Hepatocyte (in vitro differentiated cells): ENCODE measurements at places on chromosomes 7 and 10.
A peak's percentile ranks its signal among the peaks of the same experiment; 100 is the strongest.

GRCh38 chr7:117974891-117975290 lies 101.7 kb upstream of the CTTNBP2 start:
- no peak overlapping the region for H3K4me3 ChIP-seq
- no peak for DNase-seq
- no peaks in the 10 kb centered on the region for H3K4me1 ChIP-seq
- no peaks in the 10 kb centered on the region for H3K36me3 ChIP-seq

- H3K36me3 ChIP-seq, result no peaks in the 10 kb centered on the region
- H3K27me3 ChIP-seq, result no peaks in the 10 kb centered on the region
- no peak overlapping the region for H3K27ac ChIP-seq
- peaks cover 8% of the 10 kb centered on the region for H3K4me1 ChIP-seq
- no peak overlapping the region for H3K4me3 ChIP-seq
- no peak for DNase-seq
Measured at GRCh38 chr10:78296785-78297184, 263.1 kb downstream of the RPS24 start.

- peaks cover 26% of the 10 kb centered on the region for H3K4me1 ChIP-seq
- H3K27me3 ChIP-seq, result no peaks in the 10 kb centered on the region
- H3K4me3 ChIP-seq, result no peak overlapping the region
- no peaks in the 10 kb centered on the region for H3K36me3 ChIP-seq
- DNase-seq, result peak; percentile 27
- peak overlapping the region; percentile 59 for H3K27ac ChIP-seq
Measured at GRCh38 chr7:36795451-36796021, 71.2 kb upstream of the AOAH start.

DNA sequence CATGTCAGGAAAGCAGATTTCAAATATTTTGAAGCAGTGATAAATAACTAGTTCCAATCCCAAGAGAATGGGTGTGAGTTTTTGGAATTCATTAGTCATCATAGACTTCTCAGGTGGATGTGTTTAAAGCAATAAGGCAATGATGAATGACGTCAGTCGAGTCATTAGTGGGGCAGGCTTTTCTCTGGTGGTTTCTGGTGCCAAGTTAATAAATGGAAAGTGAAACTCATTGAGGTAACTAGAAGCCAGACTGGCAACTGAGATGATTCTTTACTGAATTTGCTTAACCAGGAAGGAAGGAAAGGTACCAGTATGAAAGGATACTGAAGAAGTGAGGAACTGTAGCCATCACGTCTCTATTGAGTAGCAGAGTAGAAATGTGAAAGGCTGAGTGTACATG lies 311.0 kb downstream of the GPAM start:
- no peak for DNase-seq
- no peaks in the 10 kb centered on the region for H3K4me1 ChIP-seq
- H3K36me3 ChIP-seq, result no peaks in the 10 kb centered on the region
- H3K27ac ChIP-seq, result no peak overlapping the region

- no peaks in the 10 kb centered on the region for H3K36me3 ChIP-seq
- peaks cover 3% of the 10 kb centered on the region for H3K4me1 ChIP-seq
- peaks cover 28% of the 10 kb centered on the region for H3K27me3 ChIP-seq
- DNase-seq, result peak; percentile 68
Measured at GRCh38 chr7:19772841-19773760, at the start of gene TMEM196. TMEM196 (minus strand) TSS chr7:19773617; CDS start chr7:19772696, 921 bp downstream.

- H3K4me3 ChIP-seq, result peak overlapping the region; percentile 53
- peaks cover 75% of the 10 kb centered on the region for H3K27me3 ChIP-seq
- H3K27ac ChIP-seq, result peak overlapping the region; percentile 95
- no peak for DNase-seq
- peaks cover 23% of the 10 kb centered on the region for H3K4me1 ChIP-seq
Measured at GRCh38 chr7:97025130-97025499, 484 bp upstream of the DLX5 start.

DNA sequence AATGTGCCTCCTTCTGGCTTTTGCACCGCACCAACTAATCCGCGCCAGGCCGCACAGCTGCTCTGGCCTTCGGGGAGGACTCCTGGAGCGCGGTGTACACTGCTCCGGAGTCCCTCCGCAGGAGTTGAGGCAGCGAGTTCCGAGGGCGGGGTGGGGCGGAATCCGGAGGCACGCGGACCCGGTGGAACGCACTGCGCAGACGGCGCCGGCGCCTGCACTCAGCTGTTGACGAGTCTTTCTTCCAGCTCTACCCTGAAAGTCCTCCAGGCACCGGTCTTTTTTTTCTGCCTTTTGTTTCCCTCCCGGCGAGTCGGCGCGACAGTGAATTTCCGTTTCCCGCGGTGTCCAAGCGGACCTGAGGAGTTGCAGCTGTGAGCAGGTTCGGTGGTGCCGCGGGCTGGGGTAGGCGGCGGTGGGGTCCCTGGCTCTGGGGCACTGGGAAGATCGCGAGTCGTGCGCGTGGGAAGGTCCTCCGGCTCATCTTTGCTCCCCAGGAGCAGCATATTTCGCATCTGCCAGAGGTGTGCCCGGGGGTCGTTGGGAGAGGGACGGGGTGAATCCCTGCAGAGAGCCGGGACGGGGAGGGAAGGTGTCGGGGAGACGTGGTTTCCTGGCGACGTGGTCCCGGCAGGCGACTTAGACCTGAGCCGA lies 44.1 kb downstream of the SFTPD start:
- H3K36me3 ChIP-seq, result no peaks in the 10 kb centered on the region
- peak; percentile 72 for DNase-seq
- H3K27ac ChIP-seq, result peak overlapping the region; percentile 61

GRCh38 chr7:94556028-94556427 lies 46.4 kb downstream of the CASD1 start:
- no peak overlapping the region for H3K4me3 ChIP-seq
- H3K27ac ChIP-seq, result no peak overlapping the region
- no peak for DNase-seq
- no peaks in the 10 kb centered on the region for H3K36me3 ChIP-seq

DNA sequence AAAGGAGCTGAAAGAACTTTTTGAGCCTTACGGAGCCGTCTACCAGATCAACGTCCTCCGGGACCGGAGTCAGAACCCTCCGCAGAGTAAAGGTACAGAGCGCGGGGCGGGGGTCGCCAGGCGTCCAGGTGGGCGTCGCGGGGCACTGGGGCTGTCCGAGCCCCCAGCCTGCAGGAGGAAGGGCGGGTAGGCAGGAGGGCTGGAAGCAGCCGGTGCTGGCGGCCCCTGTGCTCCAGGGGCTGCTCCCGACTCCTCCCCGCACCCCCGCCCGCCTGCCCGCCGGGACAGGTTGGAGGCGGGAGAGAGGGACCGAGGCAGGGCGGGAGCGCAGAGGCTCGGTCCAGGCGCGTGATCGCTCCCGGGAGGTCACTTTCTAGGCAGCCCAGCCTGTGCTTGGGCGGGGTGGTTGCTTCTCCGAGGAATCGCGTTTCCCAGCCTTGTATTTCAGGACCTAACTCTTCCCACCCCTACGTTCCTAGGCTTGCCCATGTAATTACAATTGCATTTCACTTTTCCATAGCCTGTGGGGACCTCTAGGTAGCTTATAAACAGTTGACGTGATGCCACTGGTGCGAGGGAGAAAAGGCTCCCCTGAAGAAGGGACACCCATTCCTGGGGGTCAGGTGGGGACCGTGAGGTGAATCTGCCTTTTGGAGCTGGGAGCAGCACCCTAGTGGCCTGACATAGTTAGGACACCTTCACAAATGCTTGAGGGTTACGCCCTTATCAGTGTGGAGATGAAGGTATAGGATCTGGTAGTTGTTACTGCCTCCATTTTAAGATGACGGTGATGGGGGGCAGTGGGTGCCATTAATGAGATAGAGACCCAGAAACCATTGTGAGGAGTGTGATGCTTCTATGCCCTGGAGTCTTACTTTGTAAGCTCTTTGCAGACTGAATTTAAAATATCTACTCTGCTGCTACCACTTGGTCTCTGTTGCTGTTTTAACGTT lies 148.2 kb downstream of the CELF2 start:
- peak; percentile 61 for DNase-seq
- H3K27ac ChIP-seq, result no peak overlapping the region
- peak overlapping the region; percentile 34 for H3K4me3 ChIP-seq
- H3K36me3 ChIP-seq, result no peaks in the 10 kb centered on the region
- peaks cover 5% of the 10 kb centered on the region for H3K4me1 ChIP-seq

- peak overlapping the region; percentile 76 for H3K27ac ChIP-seq
- H3K4me3 ChIP-seq, result no peak overlapping the region
- peak; percentile 65 for DNase-seq
- no peaks in the 10 kb centered on the region for H3K36me3 ChIP-seq
Measured at GRCh38 chr10:118062798-118063238, 16.1 kb upstream of the RAB11FIP2 start.

- H3K4me3 ChIP-seq, result no peak overlapping the region
- DNase-seq, result peak; percentile 65
- peak overlapping the region; percentile 21 for H3K27ac ChIP-seq
- no peaks in the 10 kb centered on the region for H3K36me3 ChIP-seq
- peaks cover 16% of the 10 kb centered on the region for H3K4me1 ChIP-seq
Measured at GRCh38 chr10:44195112-44196007, 189.5 kb downstream of the CXCL12 start.

GRCh38 chr7:123433665-123434064 lies 100.7 kb downstream of the IQUB start:
- no peaks in the 10 kb centered on the region for H3K27me3 ChIP-seq
- no peak overlapping the region for H3K4me3 ChIP-seq
- H3K27ac ChIP-seq, result no peak overlapping the region
- no peaks in the 10 kb centered on the region for H3K36me3 ChIP-seq
- H3K4me1 ChIP-seq, result no peaks in the 10 kb centered on the region

DNA sequence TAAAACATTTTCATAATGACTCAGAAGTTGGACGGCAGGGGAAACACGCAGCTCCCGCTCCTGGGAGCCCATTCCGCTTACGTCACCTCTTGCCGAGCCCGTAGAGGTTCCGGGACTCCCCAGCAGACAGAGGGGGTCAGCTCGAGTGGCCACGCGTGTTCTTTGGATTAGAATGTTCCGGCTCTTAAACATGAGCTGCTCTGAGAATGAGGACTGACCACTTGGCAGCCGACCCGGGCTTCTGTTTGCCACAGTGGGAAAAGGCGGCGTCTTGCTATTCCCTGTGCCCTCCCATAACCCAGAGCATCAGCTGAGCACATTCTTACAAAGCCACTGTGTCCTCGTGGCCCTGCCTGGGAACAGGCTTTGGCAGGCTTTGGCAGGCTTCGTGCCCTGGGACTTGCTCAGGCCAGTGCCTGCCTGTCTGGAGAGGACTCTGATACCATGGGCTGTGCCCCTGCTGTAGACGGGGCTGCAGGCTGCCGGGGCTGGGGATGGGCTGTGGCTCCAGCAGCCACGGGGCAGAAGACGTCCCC lies 40.1 kb downstream of the PFKP start:
- no peaks in the 10 kb centered on the region for H3K27me3 ChIP-seq
- H3K27ac ChIP-seq, result no peak overlapping the region
- no peak overlapping the region for H3K4me3 ChIP-seq
- no peaks in the 10 kb centered on the region for H3K4me1 ChIP-seq
- DNase-seq, result no peak
- H3K36me3 ChIP-seq, result no peaks in the 10 kb centered on the region

DNA sequence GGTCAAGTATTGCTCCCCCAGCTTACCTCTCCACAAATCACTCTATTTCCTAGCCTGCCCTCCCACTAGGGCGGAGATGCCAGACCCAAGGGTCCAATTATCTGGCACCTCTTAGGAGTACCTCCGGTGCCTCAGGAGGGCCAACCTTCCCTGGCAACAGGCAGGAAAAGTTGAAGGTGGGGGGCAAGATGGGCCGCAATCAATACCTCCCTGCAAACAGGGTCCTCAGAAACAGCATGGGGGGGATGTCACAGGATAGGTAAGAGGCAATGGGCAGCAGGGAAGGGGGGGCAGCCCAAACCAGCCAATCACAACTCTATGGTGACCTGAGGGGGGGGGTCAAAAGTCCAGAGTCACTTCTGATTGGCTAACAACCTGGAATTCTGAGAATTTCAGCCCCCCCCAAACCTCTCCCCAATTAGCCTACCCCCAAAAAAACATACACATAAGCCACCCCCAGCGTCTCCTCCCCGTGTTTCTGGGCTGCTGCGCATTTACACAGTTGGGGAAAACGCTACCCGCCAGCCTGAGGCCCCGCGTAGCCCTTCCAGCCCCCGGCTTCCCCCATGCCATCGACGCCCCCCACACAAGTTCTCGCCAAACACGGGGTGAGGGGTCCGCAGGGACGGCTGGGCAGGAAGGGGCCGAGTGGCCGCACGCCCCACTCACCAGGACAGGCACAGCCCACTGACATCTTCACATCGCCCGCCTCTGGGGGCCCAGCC lies 589 bp downstream of the LDB1 start:
- H3K27me3 ChIP-seq, result no peaks in the 10 kb centered on the region
- no peaks in the 10 kb centered on the region for H3K36me3 ChIP-seq
- H3K4me1 ChIP-seq, result peaks cover 42% of the 10 kb centered on the region
- DNase-seq, result peak; percentile 72
- H3K4me3 ChIP-seq, result peak overlapping the region; percentile 98

GRCh38 chr7:152762056-152762455 lies 2.5 kb downstream of the ACTR3B start:
- H3K27me3 ChIP-seq, result no peaks in the 10 kb centered on the region
- DNase-seq, result no peak
- H3K27ac ChIP-seq, result no peak overlapping the region
- no peak overlapping the region for H3K4me3 ChIP-seq
- H3K4me1 ChIP-seq, result peaks cover 12% of the 10 kb centered on the region

GRCh38 chr10:125155101-125155500 lies 5.3 kb downstream of the CTBP2 start:
- no peak for DNase-seq
- H3K36me3 ChIP-seq, result no peaks in the 10 kb centered on the region
- H3K4me3 ChIP-seq, result no peak overlapping the region
- peak overlapping the region; percentile 99 for H3K27ac ChIP-seq
- no peaks in the 10 kb centered on the region for H3K27me3 ChIP-seq

DNA sequence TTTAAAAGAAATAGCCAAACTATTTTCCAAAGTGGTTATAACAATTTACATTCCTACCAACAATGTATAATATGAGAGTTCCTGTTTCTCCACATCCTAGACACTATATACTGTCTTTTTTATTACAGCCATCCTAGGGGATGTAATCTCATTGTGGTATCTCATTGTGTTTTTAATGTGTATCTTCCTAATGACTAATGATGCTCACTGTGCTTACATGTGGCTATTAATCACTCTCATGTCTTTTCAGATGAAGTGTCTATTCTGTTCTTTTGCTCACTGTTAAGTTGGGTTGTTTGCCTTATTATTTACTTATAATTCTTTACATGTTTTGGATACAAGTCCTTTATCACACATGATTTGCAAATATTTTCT lies 71.8 kb downstream of the ZNF438 start:
- no peak overlapping the region for H3K4me3 ChIP-seq
- no peak for DNase-seq
- H3K27ac ChIP-seq, result no peak overlapping the region
- no peaks in the 10 kb centered on the region for H3K27me3 ChIP-seq
- H3K4me1 ChIP-seq, result no peaks in the 10 kb centered on the region
- no peaks in the 10 kb centered on the region for H3K36me3 ChIP-seq

DNA sequence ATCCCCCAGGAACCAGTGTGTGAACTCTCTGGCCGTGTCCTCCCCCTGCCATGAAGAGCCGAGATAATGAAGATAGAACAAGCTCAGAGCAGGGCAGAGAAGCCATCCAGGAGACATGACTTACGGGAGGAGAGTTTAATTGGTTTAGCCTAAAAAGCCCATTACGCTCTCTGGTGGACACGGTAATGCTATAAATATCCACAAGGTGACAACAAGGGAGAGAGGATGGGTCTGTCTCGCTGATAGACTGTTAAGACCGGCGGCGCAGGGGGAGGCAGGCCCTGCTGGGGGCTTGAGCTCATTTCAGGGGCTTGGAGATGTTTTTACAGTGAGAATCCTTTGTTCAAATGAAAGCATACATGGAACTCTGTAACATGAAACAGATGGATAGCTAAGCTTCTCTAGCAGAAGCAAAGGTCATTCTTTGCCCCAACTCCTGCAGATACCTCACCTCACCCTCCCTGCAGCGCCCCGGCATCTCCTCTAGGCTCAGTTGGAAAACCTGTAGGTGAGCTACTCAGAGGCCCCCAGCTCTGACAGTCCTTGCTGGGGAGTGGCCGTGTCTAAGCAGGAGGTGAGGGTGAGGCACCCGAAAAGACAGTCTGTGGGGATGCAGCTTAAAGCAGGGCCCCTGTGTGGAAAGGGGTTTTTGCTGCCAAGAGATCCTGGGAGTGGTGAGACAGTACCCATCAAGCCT lies 40.8 kb upstream of the LOXL4 start:
- H3K4me3 ChIP-seq, result no peak overlapping the region
- peak overlapping the region; percentile 66 for H3K27ac ChIP-seq
- H3K4me1 ChIP-seq, result peaks cover 10% of the 10 kb centered on the region
